CD4-positive, alpha-beta T cell treated with Interleukin-17A for 1 hour (primary cell): ENCODE measurements at places on chromosomes 13 and 19.

- DNase-seq: no peak
Measured at GRCh38 chr13:21590231-21590630, 13.7 kb downstream of the MICU2 start.

- DNase-seq: no peak
Measured at GRCh38 chr13:112783978-112784371, 94.1 kb downstream of the ATP11A start.

- DNase-seq: no peak
Measured at GRCh38 chr13:86830046-86830445, 841.1 kb upstream of the SLITRK5 start.

GRCh38 chr13:76266561-76266960 is 619.6 kb downstream of the KCTD12 start:
- no peak for DNase-seq

- no peak for DNase-seq
Measured at GRCh38 chr13:113552786-113553434, 31.6 kb upstream of the TFDP1 start.
